Activated naive CD4-positive, alpha-beta T cell treated with Interleukin-2 at 50 U/mL for 16 hours (primary cell): ENCODE measurements at places on chromosomes 3 and 15.

- DNase-seq, result no peak
Measured at GRCh38 chr3:64491843-64492242, 196.0 kb downstream of the ADAMTS9 start.

GRCh38 chr15:74821091-74821789 lies 5.2 kb upstream of the CPLX3 start:
- DNase-seq, result no peak

- DNase-seq, result no peak
Measured at GRCh38 chr3:52846432-52846965, 11.7 kb upstream of the MUSTN1 start.

DNA sequence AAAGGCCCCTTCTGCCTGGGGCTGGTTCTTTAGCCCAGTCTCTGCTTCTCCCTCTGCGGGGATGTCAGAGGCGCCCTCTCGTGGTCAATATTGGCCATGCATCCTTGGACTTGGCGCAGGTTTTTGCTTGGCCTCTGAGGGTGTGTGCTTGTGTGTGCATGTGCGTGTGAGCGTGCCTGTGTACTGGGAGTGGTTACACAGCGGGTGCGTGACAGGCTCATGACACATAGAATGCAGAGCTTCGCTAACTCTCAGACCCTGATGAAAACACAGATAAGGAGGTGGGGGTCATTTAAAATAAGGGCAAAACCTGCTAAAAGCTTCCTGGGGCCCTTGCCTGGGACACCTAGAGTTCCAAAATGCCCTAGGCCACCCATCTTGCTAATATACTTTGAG lies 160.9 kb downstream of the SMAD6 start:
- DNase-seq, result peak; percentile 78

GRCh38 chr15:88714782-88715372 lies 76.1 kb downstream of the ISG20 start:
- no peak for DNase-seq
